Stimulated activated CD4-positive, alpha-beta T cell treated with anti-CD3 and anti-CD28 coated beads, TNF-alpha, amount 100 ng/mL, for 4 hours (primary cell): ENCODE measurements at places on chromosomes 5 and 9.

GRCh38 chr9:129560881-129561306, 60.0 kb downstream of the C9orf50 start:
- DNase-seq: no peak

DNA sequence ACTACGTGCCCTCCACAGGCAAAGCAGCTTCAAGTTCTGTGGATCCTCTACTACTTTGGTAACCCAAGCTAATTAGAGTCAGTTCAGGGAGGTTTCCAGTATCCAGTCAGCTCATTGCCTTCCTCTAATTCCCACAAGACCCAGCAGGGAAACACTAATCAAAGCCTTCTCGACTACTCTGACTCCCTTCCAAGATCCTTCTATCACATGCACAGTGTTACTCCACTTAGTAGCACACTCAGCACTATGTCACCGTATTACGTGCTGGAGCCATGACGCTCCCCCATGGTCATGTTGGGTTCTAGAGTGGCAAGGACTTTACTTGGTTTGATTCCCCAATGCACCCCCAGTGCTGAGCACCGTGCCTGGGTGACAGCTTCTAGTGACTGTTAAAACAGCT, 53.0 kb downstream of the DCP2 start:
- no peak for DNase-seq

DNA sequence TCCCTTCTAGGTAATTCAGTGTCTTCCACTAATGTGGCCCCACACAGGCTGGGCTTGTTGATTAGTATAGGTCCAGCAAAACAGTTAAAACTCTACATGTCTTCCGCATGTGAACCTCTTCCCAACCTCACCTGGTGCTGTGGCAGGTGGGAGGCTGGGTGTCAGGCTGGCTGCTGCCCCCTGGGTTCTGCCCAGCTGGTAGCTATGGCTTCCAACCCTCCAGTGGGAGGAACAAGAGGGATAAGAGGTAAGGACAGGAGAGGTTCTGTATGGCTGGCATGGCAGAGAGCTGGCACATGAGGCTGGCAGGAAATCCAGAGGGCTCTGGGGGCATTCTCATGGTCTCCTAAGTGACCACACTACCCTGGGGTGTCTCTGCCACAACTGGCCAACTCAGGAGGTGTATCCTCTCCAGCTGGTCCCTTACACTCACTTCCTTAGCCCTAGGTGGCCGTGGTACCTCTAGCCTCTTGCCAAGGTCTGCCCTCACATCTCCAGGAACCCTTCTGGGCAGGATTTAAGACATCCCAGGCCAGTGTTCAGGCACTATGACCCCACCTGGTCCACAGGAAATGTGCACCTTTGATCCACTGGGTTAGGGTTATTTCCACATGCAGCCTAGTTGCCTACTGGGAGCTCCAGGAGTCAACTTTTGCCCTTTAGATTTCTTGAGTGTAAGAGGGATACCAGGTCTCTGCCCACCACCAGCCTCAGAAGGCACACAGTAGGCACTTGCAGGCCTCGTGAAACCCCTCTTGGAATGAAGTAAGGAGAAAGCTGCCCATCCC, 41.7 kb downstream of the AHRR start:
- DNase-seq: no peak

DNA sequence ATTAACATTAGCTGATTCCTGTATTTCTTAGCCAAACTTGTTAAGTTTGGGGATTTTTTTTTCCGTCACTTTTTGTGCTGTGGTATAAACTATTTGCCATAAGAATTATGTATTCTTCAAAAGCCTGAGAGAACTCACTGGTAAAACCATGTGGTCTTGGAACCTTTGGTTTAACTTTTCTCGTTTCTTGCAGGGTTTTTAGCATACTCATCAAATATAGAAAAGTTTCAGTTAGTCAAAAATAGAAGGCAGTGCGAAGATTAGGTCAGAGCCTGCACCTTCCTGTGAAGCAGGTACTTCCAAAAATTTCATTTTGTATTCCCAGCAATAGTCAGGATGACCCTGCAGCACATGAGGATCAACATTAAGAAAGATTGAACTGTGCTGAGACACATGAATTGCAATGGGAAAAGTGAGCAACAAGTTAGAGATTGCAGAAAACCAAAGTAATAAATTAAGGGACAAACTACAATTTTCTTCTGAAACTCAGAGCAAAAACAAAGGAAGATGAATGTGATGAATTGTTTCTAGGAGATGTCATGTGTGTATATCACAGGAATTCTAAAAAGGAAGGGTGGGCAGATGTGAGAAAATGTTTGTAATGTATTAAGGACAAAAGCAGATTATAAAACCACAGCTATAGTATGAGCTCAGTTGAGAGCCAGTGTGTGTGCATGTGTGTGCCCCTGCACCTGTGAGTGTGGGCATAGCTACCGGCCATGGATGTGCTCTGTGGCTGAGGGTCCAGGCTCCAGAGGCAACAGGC, 102.2 kb downstream of the ANGPTL2 start:
- no peak for DNase-seq

DNA sequence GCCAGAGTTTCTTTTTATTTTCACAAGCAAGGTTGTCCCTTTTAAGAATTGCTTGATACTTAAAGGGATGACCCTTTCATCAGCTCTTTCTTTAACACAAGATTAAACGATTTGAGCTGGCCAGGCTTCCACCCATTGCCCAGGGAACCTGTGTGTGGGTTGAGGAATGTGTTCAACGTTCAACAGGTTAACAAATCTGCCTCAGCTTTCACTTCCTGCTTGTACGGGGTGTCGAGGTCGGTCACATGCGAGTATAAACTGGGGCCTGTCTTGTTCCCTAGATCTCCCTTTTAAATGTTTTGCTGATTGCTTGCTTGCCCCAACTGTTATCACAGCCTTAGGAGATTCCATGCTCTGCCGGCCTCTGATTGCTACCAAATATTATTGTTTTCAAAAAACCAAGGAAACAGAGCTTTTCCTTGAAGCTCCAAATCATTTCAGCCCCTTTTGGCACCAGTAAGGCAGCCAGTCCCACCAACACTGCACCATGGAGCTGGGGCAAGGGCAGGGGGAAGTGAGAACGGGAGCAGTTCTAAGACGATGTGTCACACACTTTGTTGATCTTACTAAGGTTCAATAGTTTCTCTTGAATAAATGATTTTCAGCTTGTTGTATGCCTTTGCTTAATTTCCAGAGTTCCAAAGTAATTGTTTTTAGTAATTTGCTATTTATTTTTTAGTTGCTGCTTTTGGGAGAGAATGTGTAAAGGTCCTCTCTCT, 10.7 kb upstream of the CLK4 start:
- DNase-seq: no peak
